ENCODE measurements at places on chromosomes 2 and 18.
A peak's percentile ranks its signal among the peaks of the same experiment; 100 is the strongest.

GRCh38 chr2:200007306-200007705 lies 51.9 kb downstream of the MAIP1 start:
- DNase-seq: no peak

GRCh38 chr2:6113786-6114185 lies 421.6 kb downstream of the SOX11 start:
- DNase-seq: no peak

- no peak for DNase-seq
Measured at GRCh38 chr2:12207491-12207890, 461.1 kb downstream of the LPIN1 start.

- no peak for DNase-seq
Measured at GRCh38 chr2:3034856-3035255, 342.8 kb downstream of the EIPR1 start.

DNA sequence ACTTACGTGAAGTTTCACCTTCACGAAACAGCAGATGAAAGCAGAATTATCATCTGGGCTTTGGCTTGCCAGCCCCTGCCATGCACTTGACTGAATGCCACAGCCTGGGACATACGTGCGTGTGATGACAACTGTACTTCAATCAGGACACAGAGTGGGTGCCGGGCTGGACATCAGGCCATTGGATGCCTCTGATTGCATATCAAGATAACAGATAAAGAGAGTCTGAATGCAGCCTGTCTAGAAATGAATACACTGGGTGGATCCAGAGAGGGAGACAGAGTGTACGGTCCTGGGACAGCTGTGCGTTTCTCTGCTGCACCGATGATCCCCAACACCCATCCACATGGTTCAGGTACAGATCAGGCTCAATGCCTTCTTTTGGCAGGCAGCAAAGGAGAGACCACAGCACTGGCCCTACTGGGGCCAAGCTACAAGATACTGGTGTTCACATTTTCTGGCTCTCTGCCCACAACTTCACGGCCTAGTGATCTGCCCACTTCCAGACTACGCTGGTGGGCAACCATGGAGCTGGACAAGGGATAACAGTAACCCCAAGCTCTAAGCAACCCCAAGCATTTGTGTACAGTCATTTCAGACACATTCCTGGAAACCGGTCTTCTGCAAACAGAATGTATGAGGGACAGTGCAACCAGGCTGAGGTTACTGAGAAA lies 35.6 kb downstream of the FBLN7 start:
- DNase-seq: no peak

GRCh38 chr2:186972281-186972970 lies 123.5 kb upstream of the ZSWIM2 start:
- DNase-seq: no peak

DNA sequence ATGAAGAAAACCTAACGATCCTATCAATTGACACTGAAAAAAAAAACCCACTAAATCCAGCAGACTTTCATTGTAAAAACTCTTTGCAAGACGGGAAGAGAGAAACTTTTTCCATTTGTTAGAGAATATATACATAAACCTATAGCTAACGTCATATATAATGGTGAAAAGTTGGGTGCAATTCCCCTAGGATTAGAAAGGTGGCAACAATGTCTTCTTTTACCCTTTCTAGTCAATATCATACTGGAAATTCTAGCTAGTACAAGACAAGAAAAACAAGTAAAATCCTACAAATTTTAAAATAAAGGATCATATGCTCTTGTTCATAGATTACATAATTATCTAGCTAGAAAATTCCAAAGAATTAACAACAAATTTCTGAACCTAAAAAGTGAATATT lies 1596.5 kb upstream of the LRRTM1 start:
- DNase-seq: no peak

- no peak for DNase-seq
Measured at GRCh38 chr18:56562479-56562878, 75.9 kb downstream of the TXNL1 start.

DNA sequence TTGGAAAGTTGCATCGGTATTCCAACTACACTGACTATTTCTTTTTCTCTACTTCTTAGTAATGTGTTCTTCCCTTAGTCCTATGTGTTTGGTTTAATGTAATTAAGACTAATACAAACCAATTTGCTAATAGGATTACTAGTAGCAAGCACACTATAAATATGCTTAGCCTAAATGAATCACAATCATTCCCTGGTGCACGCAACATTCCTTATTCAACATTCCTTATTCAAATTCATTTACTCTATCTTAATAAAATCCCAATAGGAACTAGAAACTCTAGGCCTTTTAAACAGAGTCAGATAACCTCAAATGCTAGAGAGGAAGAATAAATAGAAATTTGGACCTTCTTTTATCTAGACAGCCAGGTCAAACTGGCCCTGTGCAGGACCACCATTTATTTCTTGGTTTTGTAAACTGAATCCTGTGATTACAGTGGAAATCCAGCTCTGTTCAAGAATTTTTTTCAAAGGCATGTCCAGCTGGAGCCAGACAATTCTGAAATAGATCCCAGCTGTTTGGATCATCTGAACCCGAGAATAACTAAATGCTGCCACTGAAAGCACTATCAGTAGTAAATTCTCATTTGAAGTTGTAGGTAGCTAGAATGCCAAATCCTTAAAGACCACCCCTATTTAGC lies 103.1 kb downstream of the PPP1R1C start:
- DNase-seq: no peak

DNA sequence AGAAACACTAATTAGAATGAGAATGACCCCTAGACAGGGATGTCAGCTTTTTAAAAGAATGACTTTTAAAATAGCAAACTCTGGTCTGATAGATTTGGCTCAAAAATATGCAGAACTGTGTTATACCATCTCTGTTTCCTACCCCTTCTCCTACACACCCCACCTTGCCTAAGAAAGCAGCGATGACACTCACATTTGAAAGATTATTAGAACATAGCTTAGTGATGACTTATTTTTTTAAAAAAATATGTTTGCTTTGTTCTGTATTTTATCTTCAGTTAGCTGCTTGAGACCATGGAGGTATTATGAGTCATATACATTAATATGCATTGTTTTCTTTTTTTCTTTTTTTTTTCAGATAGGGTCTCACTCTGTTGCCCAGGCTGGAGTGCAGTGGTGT lies 176.7 kb upstream of the TPO start:
- no peak for DNase-seq

DNA sequence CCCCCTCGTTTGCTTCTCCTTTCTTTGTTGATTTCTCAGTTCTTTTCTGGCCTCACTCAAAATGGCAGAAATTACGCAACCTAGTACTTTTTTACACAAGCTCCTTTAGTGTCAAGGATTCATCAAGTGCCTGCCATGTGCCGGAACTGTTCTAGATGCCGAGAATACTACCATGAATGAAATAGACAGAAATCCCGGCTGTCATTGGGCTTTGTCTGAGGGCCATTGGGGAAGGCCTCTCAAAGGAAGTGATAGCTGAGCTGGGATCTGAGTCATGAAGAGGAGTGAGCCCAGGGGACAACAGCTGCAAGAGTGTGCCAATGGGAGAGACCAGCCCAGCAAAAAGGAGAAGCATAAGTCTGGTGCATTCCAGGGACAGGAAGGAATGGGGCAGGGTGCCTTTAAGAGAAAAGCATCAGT lies 34.3 kb upstream of the PPP1CB start:
- no peak for DNase-seq

DNA sequence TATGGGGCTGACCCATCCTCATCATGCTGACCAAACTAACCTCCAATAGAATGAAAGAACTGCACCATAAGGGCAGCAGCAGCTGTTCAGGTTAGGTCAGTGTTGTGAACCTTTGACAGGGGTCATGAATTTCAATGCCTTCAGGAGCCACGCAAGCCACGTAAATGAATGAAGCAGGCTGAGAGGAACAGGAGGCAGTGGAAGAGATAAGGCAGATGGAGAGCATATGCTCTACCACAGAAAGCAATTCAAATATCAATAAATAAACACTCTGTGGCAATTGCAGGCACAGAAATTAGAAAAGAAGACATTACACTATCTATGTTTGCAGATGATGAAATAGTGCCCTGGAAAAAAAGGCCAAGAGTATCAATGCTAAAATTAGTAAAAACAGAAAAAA lies 56.3 kb downstream of the SCG2 start:
- no peak for DNase-seq

- DNase-seq: peak; percentile 66
Measured at GRCh38 chr2:160109939-160110673, 47.7 kb upstream of the PLA2R1 start.

GRCh38 chr2:215684448-215685237 lies 248.8 kb upstream of the FN1 start:
- DNase-seq: no peak

GRCh38 chr2:227464361-227464760 lies 7.6 kb upstream of the AGFG1 start:
- no peak for DNase-seq

GRCh38 chr18:45650321-45650720 lies 35.0 kb downstream of the SLC14A2 start:
- no peak for DNase-seq

- DNase-seq: no peak
Measured at GRCh38 chr2:104685591-104685990, 168.3 kb upstream of the POU3F3 start.

- no peak for DNase-seq
Measured at GRCh38 chr18:58579561-58580047, 49.3 kb downstream of the ALPK2 start.

DNA sequence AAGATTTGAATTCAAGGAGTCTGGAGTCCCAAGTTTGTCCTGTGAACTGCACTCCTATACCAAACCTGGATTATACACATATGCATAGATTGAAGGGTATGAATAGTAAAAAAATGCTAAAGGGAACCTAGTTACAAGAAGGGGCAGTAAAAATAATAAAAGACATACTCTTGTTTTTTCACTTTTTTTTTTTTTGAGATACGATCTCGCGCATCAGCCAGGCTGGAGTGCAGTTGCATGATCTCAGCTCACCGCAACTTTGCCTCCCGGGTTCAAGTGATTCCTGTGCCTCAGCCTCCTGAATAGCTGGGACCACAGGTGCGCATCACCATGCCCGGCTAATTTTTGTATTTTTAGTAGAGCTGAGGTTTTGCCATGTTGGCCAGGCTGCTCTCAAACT lies 22.3 kb downstream of the KRTCAP3 start:
- DNase-seq: no peak

DNA sequence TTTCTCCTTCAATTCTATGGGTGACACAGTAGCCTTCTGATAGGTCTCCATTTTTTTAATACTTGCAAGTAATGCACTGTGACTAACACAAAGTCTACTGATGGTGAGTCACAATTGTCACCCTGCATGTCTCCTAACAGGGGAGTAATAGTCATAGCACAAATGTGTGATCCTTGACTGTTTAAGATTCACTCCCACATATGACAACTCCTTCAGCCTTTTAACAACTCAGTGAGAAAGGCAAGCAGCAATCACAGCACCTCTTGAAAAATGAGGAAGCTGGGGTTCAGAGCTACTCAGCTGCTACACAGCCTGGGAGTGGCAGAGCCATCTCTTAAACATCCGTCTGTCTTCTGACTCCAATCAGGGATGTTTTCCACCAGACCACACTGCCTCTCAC lies 63.8 kb downstream of the EHD3 start:
- DNase-seq: no peak

DNA sequence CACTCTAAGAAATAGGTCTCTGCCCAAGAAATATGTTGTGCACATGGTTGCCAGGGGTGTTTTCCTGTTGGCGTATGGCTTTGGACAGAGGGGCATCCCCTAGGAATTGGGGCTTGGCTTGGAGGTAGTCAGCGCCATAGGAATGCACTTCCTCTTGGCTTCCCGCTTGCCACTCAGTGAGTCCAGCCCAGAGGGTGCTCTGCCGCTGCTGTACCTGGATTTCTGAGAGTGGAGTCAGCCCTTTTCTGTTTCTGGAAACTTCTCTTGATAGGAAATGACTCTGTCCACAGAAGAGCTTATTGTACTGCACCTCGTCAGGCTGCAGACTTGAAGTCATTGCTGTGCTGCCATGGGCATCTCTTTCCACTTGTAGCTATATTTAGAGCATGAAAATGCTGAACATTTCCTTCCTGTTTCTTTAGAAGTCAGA lies 116.7 kb upstream of the MGAT5 start:
- DNase-seq: peak; percentile 19

- DNase-seq: no peak
Measured at GRCh38 chr18:8367217-8367988, 241.8 kb upstream of the RAB12 start.
